Muscle of leg (tissue), 16 donors: ENCODE measurements at places on chromosomes 3 and 15.

DNA sequence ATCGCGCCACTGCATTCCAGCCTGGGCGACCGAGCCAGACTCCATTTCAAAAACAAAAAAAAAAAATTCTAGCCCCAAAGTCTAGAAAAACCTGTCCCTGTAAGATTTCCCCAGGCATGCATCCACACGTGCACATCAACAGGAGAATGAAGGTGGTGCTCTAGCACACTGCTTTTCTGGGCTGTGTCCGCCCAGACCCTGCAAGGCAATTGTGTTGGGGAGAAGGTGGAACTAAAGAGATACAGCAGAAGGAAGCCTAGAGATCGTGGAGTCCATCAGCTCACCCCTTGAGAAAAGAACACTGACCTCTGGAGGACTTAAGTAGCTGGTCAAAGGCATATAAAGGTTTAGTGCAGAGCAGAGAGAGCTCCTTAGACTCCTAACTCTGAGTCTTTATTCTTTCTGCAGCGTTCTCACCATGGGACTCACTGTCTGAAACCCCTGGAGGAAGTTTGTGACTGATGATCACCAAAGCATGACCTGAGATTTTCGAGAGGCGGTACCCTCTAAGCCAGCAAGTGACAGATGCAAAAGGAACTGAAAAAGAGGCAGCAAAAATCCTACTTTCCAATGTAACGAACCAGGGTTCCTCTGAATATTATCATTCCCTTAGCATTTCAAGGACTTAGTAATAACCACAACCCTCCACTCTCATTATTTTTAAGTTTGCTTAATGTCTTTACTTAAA, 179.8 kb downstream of the MEX3B start:
- no peak for DNase-seq

- no peak for DNase-seq
Measured at GRCh38 chr3:9079676-9080075, 116.4 kb upstream of the RAD18 start.

DNA sequence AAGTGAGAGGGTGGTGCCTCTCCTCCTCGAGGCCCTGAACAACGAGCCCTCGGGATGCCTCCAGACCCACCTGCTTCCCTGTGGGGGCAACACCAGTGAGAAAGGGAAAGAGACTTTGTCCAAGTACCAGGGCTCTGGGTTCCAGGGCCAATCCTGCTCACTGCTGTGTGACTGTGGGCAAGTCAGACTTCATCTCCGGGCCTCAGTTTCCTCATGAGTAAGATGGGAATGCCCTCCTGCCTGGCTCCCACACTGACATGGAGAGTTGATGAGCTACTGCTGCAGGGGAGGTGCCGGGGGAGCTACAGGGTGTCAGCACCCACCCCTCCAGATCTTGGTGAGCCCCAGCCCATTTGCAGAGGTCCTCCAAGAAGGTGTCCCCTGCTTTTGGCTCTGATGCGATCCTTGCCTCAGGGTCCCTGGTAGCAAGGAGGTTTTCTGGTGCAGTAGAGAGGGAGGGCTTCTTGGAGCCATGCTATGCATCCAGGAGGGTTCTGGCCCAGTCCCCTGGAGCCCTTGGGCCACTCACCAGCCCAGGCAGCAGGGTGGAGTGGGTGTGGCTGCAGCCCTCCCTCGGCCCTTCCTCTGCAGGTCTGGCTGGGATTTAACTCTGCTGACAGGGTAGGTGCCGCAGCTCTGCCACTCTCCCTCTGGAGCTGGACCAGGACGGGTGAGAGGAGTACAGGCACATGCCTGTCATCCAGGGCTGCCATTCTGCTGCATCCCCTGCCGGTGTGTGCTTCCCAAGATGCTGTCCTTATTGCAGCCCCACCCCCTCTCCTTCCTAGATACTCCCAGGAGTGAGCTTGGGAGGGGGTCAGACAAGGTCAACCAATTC, 26.9 kb downstream of the LOXL1 start:
- DNase-seq = no peak

GRCh38 chr3:118636841-118637240, 397.8 kb downstream of the IGSF11 start:
- DNase-seq = no peak

GRCh38 chr3:164806188-164806587, 272.1 kb downstream of the SI start:
- DNase-seq = peak; percentile 5

- no peak for DNase-seq
Measured at GRCh38 chr3:150104564-150104963, 133.9 kb upstream of the PFN2 start.
